Peyer's patch (tissue), 4 donors: ENCODE measurements at places on chromosomes 16 and 17. TPM values are rescaled to one million over a fixed set of nuclear protein-coding genes. Genes with fewer than 3 reads are reported as not detected.

- no peak for DNase-seq
Measured at GRCh38 chr16:79662669-79663313, 62.3 kb upstream of the MAF start.

The TMEM100 gene
- 4.6 TPM for total RNA-seq

DNA sequence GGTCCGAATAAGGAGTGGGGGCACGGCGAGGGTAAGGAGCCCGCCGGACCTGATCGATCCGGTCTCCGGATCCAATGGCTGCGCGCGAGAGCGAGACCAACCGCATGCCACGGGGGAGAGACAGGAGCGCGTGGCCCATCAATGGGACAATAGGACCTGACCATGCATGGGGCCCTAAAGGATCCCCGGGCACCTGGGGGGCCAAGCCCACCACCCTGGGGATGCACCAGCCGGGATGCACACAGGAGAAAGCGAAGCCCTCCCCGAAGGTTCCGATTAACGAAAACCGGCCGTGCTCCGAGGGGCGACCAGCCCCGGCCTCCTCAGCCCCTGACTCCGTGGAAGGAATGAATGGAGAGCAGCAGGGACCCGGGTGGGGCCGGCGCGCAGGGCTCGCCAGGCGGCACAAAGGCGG, 525 bp downstream of the JPT1 start:
- peak; percentile 36 for DNase-seq

GRCh38 chr17:14582996-14583395, 282.1 kb downstream of the HS3ST3B1 start:
- no peak for DNase-seq

The GCGR gene
- total RNA-seq, result 1.1 TPM

DNA sequence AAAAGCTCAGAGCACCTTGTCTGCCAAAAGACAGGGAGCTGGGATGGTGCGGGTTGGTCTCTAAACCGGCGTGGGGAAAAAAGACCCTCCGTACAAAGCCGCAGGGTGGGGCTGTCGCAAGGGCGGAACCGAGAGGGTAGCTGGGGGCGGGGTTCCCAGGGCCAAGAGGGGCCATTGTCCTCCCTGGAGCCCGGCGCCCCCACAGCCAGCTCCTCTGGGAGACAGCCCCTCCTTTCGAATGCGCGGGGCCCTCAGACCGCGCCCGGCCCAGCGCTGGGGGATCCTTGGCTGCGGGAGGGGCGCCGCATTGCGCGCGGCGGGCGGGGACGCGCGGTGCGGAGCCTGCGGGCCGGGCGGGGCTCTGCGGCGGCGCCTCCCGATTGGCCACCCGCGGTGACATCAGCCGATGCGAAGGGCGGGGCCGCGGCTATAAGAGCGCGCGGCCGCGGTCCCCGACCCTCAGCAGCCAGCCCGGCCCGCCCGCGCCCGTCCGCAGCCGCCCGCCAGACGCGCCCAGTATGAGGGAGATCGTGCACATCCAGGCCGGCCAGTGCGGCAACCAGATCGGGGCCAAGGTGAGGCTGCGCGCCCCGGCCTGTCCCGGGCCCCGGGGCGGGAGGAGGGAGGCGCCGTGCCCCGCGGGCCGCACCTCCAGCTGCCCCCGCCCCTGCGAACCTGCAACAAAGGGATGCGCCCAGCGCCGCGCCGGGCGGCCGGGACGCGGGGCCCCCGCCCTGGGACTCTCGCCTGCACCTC, at the start of gene TUBB3:
TUBB3 (plus strand) TSS at position 459 of the 756 bp plus-strand sequence; CDS start at position 519, 60 bp downstream.
- no peak for DNase-seq

DNA sequence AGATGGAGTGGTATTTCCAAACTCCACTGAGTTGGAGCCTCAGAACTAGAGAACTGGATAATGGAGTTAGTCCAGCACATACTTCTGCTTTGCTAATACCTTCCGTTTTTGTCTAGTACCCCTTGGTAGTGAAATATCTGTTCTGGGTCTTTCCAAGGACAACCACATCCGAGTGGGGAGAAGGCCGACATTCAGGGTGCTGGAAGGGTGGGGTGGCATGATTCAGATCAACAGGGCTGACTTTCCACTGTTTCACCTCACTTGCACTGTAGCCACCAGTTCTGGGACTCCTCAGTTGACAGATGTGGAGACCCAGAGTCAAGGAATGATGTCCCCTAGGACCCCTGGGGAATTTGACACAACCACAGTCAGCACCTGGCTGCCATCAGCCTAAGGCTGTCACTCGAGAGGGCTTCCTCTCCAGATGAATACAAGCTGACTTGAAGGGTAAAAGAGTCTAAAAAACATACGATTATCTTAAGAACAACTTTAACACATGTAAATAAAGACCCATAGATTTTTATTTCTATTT, 84.8 kb upstream of the HNF1B start:
- DNase-seq, result no peak

The KCTD11 gene
- 8.9 TPM for total RNA-seq

The KRT9 gene
- total RNA-seq, result not detected

GRCh38 chr17:32746698-32747097, 130.2 kb downstream of the MYO1D start:
- no peak for DNase-seq

The TBC1D26 gene
- not detected for total RNA-seq

GRCh38 chr16:13997933-13998332, 73.2 kb upstream of the MRTFB start:
- peak; percentile 62 for DNase-seq

DNA sequence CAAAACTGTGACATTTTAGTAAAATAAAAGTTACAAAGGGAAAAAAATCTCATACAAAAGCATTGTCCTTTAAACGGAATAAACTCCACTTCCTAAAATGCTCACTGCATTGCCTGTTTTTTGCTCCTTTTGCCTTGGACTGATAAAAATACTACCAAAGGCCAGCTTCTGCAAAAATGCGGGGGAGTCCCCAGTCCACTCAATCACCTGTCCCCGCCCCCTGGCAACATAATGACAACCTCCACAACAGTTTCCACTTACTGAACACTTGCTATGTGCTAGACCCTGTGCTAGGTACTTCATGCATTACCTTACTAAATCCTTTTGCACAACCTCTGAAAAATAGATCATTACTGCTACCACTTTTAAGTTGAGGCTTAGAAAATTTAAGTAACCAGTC, 172.7 kb upstream of the CCL2 start:
- no peak for DNase-seq

DNA sequence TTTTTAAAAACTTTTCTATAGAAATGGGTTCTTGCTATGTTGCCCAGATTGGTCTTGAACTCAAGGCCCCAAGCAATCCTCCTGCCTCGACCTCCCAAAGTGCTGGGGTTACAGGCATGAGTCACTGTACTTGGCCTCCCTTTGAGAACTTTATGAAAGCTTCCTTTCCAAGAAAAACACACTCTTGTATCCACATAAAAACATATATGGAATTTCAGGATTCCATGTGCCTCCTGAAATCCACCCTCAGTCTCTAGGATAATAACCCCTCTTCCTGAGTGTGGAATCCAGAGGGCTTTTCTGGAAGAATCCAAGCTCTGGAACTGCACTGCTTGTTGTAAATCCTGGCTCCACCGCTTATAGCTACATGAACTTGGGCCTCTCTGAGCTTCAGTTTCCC, 53.2 kb upstream of the MRTFB start:
- no peak for DNase-seq

- DNase-seq, result no peak
Measured at GRCh38 chr16:22372882-22373661, 1.3 kb downstream of the CDR2 start.

The ATP2C2 gene
- total RNA-seq, result 91.6 TPM

DNA sequence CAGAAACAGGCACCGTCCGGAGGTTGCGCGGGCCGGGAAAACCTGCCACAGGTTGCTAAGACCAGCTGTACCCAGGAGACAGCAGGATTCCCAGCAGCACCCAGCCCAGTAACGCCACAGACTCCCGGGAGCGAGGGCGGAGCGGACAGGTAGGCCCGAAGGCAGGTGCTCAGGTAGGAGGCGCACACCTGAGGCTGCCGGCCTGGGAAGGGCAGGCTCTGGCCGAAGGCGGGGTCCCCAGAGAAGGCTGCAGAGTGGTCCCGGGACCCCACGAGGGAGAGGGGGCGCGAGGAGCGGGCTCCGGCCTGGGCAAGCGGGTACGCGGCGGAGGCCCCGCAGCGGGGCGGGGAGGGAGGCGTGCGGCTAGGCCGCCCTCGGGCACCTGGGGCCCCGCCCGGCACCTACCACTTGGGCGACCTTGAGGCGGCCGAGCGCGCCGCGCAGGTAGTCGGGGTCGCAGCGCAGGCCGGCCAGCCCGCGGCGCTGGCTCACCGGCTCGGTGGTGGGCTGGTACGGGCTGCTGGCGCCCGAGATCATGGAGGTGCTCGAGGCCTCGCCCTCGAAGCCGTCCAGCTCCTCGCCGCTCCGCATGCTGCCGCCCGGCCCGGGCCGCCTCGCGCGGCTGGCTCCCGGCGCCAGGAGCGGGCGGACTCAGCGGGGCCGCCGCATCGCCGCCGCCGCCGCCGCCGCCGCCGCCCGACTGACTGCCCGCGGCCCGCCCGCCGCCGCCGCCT, 441 bp downstream of the CMTM4 start:
- no peak for DNase-seq

GRCh38 chr17:43615330-43616028, 46.2 kb downstream of the MEOX1 start:
- DNase-seq, result no peak

GRCh38 chr16:27566417-27566816, 16.5 kb downstream of the KATNIP start:
- DNase-seq, result no peak

- DNase-seq, result no peak
Measured at GRCh38 chr16:70805787-70806186, 4.8 kb upstream of the VAC14 start.

DNA sequence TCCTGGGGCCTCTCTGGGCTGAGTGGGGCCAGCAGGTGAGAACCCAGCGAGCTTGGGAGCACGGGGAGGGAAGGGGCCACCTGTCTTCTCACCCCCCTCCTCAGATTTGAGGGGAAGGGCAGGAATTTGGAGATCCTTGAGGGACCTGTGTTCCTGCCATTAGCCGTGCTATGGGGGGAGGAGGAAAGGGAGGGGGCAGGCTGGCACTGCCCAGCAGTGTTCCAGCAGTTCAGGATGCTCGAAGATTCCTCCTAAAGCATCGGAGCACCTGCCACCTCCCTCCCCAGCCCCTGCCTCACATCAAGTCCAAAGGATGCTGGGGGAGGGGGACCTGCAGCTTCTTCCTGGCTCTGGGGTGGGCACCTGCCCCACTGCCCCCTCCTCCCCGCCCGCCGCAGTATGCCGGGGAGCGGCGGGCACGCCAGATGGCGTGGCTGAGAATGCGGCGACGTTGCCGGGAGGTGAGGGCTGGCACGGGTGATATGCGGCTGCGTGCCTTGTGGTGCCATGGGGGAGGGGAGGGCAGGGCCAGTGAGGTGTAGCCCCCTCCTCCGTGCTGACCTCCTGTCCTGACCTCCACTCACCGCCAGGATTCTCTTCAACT, 4.7 kb upstream of the NEUROD2 start:
- no peak for DNase-seq

The SPATA22 gene
- not detected for total RNA-seq

GRCh38 chr17:61487161-61487988, 35.2 kb downstream of the TBX4 start:
- no peak for DNase-seq

- DNase-seq, result no peak
Measured at GRCh38 chr16:89047331-89048089, 46.1 kb upstream of the ACSF3 start.

The TANGO6 gene
- total RNA-seq, result 12.8 TPM

The VTN gene
- total RNA-seq, result not detected

The PPP1R1B gene
- total RNA-seq, result 71.8 TPM

- DNase-seq, result no peak
Measured at GRCh38 chr16:9941245-9941644, 241.0 kb downstream of the GRIN2A start.

The VKORC1 gene
- 66.3 TPM for total RNA-seq

- no peak for DNase-seq
Measured at GRCh38 chr17:31586946-31587345, 195.5 kb downstream of the RAB11FIP4 start.

The SOCS1 gene
- 19.0 TPM for total RNA-seq

The FOXJ1 gene
- total RNA-seq, result not detected

- no peak for DNase-seq
Measured at GRCh38 chr16:51898872-51899271, 648.1 kb downstream of the TOX3 start.

DNA sequence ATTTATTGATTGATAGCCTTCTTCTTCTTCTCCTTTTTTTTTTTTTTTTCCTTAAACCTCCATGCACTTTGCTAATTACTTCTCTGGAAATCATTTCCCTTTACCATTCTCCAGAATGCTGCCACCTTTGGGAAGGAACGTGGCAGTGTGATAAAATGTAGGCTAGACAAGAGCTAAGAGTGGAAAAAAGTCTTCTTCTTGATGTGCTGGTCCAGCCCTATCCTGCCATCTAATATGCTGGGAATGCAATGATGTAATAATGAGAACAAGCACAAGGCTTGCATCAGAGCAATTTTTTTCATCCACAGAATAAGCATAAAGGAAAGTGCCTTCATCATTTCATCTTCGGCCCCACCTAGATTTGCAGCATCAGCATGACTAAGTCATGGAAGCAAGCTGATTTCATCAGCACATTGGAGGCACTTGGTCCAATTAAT, 128.7 kb upstream of the ZFHX3 start:
- DNase-seq, result no peak

DNA sequence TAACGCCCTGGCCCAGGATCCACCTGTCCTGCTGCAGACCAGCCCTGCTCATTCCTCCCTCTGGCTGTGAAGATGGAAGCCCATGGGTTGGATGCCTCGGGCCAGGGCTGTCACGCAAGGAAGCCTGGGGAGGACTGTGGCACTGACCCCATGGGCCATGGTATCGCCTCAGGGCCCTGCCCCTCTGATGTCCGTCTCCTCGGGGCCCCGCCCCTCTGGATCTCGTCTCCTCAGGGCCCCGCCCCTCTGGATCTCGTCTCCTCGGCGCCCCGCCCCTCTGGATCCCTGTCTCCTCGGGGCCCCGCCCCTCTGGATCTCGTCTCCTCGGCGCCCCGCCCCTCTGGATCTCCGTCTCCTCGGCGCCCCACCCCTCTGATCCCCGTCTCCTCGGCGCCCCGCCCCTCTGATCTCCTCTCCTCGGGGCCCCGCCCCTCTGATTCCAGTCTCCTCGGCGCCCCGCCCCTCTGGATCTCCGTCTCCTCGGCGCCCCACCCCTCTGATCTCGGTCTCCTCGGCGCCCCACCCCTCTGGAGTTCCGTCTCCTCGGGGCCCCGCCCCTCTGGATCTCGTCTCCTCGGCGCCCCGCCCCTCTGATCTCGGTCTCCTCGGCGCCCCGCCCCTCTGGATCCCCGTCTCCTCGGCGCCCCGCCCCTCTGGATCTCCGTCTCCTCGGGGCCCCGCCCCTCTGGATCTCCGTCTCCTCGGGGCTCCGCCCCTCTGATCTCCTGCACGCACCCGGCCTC, 24.0 kb downstream of the METRNL start:
- DNase-seq, result no peak

The CFAP97D1 gene
- total RNA-seq, result not detected

The RASD1 gene
- 24.5 TPM for total RNA-seq

- DNase-seq, result peak; percentile 73
Measured at GRCh38 chr17:44363613-44364159, at the start of gene FAM171A2. Gene FAM171A2, minus strand, starts transcription at chr17:44363853. Its CDS starts 139 bp downstream, at chr17:44363714.
